ENCODE measurements at places on chromosomes 3 and 15.

- no peak for DNase-seq
Observed at GRCh38 chr15:96254173-96254572, 76.3 kb upstream of the NR2F2 start.

DNA sequence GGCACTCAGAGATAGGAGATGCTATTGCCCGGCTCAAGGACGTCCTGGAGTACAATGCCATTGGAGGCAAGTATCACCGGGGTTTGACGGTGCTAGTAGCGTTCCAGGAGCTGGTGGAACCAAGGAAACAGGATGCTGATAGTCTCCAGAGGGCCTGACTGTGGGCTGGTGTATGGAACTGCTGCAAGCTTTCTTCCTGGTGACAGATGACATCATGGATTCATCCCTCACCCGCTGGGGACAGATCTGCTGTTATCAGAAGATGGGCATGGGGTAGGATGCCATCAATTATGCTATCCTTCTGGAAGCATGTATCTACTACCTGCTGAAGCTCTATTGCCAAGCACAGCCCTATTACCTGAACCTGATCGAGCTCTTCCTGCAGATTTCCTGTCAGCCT, 26.4 kb downstream of the BCL2A1 start:
- no peak for DNase-seq

- DNase-seq, result no peak
Observed at GRCh38 chr3:122030381-122031122, 8.5 kb upstream of the ILDR1 start.

- no peak for DNase-seq
Observed at GRCh38 chr15:87268675-87269074, 987.9 kb downstream of the NTRK3 start.

- no peak for DNase-seq
Observed at GRCh38 chr3:45104715-45105711, 41.2 kb downstream of the CDCP1 start.

DNA sequence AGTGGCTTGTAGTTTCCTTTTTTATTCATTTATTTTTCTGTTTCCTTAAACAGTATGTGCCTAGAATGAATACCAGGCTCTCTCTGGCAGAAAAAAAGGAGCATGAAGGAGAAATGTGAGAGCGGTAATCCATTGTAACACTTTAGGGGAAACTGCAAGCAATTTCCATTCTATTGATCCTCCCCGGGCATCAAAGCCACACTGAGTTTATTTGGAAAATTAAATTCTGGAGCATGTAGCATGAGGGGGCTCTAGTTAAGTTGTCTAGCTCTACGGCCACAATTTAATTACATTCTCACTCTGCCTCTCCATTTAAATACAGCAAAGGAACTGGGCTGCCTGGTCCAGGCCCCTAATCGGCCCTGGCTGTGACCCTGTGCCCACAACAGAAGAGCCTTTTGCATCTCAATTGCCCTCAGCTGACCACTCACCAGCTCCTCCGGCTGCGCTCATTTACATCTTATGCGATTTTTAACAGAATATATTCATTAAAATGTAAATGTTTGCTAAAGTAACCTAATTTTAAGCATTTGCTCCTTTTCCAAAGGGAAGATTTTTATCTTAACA, 72.9 kb downstream of the MEGF11 start:
- DNase-seq, result no peak

GRCh38 chr15:57606048-57606447, 14.3 kb downstream of the MYZAP start:
- no peak for DNase-seq

DNA sequence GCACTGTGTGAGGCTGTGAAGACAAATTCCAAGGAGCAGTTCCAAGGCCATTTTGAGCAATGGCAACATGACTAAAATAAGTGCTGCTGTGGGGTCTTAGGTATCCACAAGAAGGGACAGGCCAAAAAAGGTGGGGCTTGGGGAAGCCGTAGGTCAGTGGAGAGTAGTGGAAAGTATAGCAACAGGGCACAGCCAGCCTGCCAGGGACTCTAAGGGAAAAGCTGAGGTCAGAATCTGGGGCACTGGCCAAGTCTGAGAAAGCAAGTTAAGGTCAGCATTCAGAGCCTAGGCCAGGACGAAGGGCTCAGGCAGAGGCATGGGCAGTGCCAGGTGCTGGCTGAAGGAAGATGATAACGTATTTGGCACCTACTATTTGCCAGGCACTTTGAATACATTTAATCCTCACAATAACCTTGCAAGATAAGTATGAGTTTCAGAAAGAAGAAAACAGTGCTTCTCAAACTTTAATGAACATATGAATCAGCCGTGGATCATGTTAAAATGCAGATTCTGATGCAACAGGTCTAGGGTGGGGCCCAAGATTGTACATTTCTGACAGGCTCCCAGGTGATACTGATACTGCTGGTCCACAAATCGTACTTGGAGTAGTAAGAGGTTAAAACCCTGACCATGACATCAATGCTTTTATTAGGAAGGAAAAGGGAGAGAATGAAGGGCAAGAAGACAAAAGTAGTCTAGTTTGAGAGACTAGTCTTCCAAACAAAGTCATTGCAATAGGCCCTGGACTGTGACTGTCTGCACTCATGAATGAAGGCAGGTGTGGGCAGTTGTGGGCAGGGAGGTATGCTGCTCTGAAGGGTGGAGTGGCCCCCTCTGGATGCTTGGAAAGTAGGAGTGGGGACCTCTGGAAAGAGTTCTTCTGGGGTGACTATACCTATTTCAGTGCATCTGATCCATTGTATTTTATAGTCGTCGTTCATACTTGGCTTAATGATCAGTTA, 106.3 kb upstream of the ANKRD28 start:
- no peak for DNase-seq

- DNase-seq, result no peak
Observed at GRCh38 chr15:64824929-64825430, 467 bp downstream of the PIF1 start.

DNA sequence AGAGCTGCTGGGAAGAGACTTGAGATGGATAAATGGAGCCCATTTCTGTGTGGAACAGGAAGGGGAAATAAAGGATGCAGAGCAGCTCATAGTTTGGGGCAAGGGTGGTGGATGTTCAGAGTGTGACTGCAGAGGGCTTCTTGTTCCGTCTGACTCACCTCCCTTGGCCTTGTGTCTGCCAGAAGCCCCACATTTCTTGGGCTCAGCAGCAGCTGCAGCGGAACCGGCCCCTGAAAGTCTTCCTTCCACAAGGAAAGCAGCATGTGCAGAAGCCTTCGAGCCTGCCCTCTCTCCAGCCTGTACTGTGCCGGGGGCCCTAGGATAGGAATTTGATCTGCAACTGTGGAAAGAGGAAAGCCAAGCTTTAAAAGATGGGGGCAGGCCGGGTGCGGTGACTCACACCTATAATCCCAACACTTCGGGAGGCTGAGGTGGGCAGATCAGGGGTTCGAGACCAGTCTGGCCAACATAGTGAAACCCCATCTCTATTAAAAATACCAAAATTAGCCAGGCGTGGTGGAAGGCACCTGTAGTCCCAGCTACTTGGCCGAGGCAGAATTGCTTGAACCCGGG, 11.5 kb downstream of the CDAN1 start:
- DNase-seq, result no peak

DNA sequence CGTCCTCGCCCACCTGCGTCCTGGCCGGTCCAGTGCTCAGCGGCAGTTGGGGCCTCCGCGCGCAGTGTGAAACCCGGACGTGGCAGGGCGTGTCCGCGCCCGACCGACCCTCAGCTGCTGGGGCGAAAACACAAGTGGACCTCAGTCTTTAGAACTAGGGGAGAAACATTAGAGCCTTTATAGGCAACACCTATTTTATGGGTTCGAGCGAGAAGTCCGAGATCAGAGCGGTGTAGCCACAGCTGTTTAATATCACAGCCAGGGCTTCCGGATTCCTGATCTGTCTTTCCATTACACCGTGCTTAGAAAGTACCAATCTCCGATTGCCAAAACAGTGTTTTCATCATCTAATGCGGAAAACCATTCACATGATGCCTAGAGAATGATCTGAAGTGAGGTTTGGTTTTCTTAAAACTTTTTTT, 506 bp downstream of the RAD51 start:
- no peak for DNase-seq

DNA sequence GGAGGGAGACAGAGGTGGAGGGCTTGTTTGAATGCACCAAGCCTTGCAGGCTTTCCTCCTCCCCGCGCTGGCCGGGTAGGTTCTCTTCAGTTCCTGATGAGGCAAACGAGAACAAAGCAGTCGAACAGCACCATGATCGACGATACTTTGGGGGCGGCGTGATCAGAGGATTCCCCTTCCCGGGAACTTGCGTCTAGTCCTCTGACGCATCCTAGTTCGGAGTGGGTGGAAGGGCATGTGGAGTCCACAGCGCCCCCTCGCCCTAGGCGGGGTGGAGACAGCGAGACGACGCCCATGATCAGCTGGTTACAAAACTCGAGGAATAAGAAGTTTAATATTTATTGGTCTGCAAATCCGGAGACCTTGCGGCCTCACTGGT, 452 bp upstream of the SV2B start:
- no peak for DNase-seq

DNA sequence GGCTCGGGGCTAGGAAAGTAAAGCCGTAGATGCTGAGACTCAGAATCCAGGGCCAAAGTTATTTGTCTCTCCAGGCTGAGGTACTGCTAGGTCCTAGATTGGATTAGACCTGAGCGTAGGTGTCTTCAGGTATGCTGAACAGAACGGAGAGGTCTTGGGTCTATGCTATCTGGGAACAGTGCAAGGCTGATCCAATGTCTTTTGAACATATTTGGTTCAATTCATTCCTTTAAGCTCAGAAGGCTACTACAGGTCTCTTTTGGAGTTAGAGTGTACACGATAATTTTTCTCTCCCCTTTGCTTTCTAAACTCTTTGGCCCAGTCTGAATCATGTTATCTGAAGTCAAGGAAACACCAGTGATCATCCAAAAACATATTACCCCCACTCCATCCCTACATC, 137.5 kb upstream of the TBL1XR1 start:
- no peak for DNase-seq
